Stimulated activated CD4-positive, alpha-beta T cell treated with anti-CD3 and anti-CD28 coated beads, Interleukin-1b, Interleukin-23, amount 100 ng/mL, for 1 hour (primary cell): ENCODE measurements at places on chromosomes 5 and 9.

DNA sequence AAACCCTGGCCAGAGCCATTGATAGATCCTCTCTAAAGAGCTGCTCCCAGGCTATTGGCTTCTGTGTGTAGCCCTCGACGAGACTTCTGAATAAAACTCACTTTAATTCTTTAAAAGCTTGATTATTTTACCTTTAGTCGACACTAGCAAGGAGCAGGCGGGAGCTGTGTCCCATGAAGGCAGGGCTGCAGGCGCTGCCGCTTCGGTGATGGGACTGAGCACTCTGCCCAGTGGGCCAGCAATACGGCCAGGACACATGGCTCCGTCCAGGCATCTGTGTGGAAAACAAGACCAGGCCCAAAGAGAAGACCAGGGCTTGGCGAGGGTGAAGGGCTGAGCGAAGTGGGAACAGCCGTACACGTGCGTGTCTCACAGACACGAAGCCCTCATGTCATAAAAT is 365.9 kb downstream of the GADD45G start:
- no peak for DNase-seq

DNA sequence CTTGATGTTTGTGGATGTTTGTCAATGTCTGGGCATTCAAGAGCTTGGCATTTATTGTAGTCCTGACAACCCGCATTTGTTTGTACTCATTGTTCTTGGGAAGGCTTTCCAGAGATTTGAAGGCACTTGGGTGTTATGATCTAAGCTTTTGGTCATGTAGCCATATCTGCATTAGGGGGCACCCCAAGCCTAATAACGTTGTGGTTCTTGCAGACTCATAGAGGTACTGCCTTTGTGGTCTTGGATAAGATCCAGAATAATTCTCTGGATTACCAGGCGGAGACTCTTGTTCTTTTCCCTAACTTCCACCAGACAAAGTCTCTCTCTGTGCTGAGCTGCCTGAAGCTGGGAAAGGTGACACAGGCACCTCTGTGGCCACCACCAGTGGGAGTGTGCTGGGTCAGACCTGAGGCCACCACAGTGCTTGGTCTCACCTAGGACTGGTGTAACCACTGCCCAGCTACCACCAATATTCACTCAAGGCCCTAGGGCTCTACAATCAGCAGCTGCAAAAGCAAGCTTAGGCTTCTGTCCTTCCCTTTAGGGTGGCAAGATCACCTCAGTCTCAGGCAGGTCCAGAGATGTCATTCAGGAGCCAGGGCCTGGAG is 144.4 kb upstream of the TAS2R1 start:
- DNase-seq: no peak

- no peak for DNase-seq
These were observed 19.3 kb upstream of the LECT2 start for GRCh38 chr5:135974021-135974600.

- no peak for DNase-seq
These were observed 100.0 kb downstream of the GDNF start for GRCh38 chr5:37739817-37740261.

DNA sequence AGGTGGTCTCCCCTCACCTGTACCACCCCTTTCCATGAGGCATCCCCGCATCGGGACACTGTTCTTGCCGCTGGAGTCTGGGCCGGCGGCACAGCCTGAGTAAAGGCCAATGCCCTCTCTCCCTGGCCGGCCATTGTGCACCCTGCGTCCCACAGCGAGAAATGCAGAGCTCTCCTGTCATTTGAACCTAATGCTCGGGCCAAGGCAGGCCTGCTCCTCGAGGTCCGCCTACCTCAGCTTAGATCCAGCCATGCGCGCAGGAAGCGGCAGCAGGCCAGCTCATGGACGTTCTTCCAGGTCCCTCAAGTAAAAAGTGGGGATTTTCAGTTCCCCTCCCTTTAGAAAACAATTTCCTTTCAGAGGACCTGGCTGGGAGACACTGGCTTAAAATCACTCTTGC is 135.0 kb downstream of the HSD17B3 start:
- DNase-seq: no peak

- DNase-seq: no peak
These were observed 19.1 kb downstream of the LHX3 start for GRCh38 chr9:136185596-136186366.

DNA sequence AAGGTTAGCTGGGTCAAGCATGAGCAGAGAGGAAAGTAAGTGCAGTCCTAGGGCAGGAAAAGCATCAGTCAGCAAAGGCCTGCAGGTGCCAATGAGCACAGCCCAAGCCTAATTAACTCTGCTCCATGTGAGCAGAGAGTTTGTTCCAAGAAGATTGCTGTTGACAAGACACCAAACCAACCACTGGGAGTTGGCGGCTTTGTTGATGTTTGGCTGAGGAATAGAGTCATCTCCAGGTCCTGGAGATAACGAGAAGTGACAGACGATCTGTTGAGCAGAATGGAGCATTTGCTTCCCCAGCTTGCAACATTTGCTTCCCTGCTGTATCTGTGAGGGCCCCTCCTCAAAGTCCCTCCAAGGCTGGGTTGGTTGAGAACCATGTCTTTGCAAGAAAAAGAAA is 68.2 kb downstream of the FAM114A2 start:
- DNase-seq: no peak

- no peak for DNase-seq
These were observed 144.4 kb downstream of the FSTL4 start for GRCh38 chr5:133467826-133468463.

DNA sequence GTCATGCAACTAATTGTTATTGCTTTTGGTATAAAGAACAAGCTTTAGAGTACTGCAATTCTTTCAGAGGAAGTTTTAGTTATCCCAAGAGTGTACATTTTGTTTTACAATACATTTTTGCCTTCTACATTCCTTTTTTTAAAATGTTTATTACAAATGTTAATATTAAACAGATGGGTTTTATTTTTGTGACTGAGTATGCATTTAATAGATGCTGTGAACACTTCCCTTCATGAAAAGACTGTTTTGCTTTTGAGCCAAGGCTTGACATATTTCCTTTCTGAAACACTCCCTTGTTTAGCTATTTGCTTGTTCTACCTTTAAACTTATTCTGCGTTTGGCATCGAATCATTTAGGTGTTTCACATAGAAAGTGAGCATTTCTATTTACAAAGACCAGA is 14.8 kb upstream of the ZNF474 start:
- no peak for DNase-seq

GRCh38 chr5:176355400-176356178 is 6.0 kb downstream of the KIAA1191 start:
- no peak for DNase-seq

DNA sequence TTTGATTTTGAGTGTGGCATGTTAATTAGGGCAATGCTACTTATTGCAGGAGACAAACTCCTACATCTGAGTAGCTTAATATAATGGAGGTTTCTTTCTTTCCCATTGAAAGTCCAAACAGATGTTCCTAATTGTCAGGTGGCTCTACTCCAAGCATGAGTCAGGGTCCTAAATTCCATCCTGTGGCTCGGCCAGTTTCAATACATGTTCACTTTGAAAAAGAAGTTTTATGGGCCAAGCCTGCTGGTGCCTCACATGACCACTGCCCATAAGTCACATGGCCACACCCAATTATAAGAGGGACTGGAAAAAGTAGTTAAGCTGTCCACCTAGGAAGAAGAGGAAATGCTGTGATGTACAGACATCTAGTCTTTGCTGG is 170.4 kb downstream of the ARRDC3 start:
- DNase-seq: no peak

- no peak for DNase-seq
These were observed 532.2 kb upstream of the TUSC1 start for GRCh38 chr9:26210338-26210851.

DNA sequence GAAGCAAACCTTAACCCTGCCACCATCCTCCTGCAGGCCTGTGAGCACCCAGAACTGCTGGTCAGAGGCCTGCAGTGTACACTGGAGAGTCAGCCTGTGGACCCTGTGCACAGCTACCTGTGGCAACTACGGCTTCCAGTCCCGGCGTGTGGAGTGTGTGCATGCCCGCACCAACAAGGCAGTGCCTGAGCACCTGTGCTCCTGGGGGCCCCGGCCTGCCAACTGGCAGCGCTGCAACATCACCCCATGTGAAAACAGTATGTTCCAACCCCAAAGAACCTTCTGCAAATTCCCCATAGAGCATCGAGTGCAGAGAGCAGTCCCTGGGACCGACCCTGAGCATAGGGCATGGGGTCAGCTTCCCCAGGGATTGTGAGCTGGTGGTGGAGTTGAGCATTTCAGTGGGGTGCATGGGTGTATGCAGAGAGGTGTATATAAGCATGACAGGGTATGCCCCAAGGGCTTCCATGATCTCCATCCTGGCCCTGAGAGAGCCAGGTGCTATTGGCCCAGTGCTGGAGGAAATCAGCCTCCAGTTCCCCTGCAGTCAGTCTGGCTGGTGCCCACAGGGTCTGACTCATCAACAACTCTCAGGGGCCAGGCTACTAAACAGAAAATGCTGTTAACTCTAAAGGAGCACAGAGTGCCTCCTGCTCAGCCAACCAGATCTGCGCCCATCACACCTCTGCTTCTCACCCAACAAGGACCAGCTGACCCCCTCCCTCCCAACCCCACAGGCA is 126.2 kb downstream of the SAXO1 start:
- DNase-seq: no peak

GRCh38 chr9:82531795-82532194 is 531.1 kb downstream of the RASEF start:
- no peak for DNase-seq

GRCh38 chr5:143583409-143583808 is 179.9 kb upstream of the NR3C1 start:
- no peak for DNase-seq

DNA sequence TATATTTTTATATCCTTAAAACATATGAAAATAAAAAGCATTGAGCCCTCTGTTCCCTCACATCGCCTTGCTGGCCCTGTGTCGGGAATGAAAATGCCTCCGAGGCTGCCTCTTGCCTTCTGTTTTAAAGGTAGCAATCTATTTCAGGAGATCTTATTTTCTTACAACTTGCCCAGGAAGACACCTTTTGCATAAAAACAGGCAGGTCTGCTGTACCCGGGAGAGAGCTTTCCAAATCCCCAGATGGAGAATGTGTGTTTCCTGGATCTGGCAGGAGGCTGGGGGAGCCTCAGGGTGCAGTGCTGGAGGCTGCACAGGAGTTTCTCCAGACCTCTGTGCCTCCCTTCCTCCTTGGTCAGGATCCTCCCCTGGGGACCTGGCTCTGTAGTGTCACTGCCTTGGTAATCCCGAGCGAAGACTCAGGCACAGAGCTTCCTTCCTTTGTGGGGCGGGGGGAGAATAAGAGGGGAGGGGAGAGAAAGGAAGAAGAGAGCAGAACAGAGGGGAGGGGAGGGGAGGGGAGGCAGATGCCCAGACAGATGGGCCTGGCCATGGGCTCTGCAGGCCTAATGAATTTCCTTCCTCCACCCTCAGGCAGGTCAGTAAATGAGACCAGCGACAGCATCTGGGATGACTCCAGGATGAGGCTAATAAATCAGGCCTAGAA is 104.0 kb upstream of the BOD1 start:
- DNase-seq: no peak

DNA sequence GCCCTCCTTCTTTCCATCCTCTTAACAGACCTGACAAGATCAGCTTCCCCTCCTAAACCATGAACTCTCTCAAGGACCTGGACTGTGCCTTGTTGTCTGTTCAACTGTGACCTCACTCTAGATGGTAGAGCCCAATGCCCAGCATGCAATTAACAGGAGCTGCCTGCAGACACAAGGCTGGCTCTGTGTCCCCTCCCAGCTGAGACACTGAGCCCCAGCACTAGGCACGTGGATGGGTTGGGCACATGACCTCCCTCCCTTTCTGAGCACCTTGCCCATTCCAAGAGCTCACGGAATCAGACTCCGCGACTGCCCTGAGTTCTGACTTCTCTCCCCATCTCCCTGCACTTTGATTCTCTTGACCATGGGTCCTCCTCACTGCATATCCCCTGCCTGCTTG is 93.5 kb upstream of the LRRTM2 start:
- no peak for DNase-seq

DNA sequence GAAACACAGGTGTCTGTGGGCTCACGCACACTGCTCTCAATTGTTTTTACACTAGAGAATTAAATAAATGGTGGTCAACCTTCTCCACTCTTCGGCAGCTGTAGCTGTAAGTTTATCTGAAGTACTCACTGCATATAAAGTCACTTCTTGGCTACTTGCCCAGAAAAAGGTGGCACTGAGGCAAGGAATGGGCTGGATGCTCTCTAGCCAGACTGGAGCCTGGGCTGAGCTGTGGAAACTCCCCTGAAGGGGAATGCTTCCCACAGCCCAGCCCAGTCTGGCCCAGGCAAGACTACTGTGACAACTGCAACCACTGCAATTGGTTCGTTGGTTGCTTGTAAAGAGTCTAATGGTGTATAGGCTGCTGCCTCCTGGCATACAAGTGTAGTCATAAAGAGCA is 4.5 kb downstream of the LEAP2 start:
- no peak for DNase-seq

DNA sequence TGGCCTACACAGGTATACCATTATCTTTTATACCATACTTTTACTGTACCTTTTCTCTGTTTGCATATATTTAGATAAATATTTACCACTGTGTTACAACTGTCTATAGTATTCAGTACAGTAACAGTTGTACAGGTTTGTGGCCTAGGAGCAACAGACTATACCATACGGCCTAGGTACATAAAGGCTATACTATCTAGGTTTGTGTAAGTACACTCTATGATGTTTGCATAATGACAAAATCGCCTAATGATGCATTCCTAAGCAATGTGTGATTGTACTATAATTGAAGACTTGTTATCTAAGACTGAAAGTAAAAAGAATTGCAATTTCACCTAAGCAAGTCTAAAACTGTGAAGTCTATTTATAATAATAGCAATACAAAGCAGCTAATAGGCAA is 3.9 kb downstream of the C9orf72 start:
- no peak for DNase-seq

DNA sequence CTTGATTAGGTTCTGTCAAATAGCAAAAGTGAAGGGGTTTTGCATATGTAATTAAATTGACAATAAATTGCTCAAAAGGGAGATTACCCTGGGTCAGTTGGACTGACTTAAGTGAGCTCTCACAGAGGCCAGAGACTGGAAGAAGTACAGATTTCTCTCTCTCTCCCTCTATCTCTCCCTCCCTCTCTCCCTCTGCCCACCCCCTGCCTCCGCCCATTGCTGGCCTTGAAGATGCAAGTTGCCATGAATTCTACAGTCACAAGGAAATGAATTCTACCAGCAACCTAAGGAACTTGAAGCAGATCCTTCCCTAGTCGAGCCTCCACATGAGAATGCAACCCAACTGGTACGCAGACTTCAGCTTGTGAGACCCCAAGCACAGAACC is 119.2 kb downstream of the LPAR1 start:
- no peak for DNase-seq

DNA sequence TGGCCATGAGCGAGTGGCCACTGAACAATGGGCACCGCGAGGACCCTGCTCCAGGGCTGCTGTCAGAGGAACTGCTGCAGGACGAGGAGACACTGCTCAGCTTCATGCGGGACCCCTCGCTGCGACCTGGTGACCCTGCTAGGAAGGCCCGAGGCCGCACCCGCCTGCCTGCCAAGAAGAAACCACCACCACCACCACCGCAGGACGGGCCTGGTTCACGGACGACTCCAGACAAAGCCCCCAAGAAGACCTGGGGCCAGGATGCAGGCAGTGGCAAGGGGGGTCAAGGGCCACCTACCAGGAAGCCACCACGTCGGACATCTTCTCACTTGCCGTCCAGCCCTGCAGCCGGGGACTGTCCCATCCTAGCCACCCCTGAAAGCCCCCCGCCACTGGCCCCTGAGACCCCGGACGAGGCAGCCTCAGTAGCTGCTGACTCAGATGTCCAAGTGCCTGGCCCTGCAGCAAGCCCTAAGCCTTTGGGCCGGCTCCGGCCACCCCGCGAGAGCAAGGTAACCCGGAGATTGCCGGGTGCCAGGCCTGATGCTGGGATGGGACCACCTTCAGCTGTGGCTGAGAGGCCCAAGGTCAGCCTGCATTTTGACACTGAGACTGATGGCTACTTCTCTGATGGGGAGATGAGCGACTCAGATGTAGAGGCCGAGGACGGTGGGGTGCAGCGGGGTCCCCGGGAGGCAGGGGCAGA is 53.3 kb downstream of the JADE2 start:
- no peak for DNase-seq
